SK-N-DZ (cell line): ENCODE measurements at places on chromosomes 4 and X.

DNA sequence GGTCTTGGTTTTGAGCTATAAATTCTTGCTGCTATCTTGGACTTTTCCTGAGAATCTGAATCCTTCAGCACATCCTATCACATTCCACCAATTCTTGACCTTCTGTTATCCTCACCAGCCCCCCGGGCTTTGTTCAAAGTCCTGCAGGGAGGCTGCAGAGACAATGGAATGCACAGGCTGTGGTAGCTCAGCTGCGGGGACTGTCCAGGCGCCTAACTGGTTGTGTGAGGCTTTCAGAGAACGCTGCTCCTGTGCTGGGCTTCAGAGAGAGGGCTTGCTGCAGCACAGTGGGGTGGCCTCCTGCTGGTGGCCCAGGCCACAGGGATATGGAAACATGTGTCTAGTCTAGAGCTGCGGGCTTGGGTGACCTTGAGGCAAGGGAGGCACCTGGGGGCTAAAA is 196.3 kb upstream of the GATB start:
- no peak for DNase-seq

DNA sequence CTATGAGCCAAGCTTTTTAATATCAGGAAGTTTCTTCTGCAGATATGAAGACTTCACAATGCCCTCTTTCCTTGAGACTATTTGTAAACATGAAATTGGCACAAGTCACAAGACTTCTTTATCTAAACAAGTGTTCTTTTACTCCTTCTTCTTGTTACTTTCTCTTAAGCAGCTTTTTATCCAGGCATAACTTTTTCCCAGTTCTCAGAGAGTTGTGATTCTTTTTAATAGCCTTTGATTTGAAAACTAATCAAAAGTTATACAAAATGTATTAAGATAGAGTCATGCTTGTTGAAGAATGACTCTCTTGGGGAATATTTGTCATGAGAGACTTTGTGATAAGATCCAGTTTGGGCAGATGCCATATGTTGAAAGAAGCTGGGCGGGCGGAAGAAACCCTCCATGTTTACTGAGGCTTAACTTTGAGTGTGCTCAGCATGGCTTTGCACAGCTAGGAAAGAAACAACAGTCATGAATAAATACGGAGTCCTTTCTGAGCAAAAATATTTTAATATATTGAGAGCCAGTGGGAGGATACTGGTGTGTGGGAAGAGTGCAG is 39.3 kb downstream of the SYTL5 start:
- no peak for DNase-seq

- DNase-seq: no peak
These were observed 218.7 kb upstream of the JADE1 start for GRCh38 chr4:128590773-128591172.

GRCh38 chr4:144703494-144703893 is 57.5 kb downstream of the HHIP start:
- DNase-seq: no peak

- no peak for DNase-seq
These were observed 6.7 kb upstream of the CD38 start for GRCh38 chr4:15771216-15772058.

DNA sequence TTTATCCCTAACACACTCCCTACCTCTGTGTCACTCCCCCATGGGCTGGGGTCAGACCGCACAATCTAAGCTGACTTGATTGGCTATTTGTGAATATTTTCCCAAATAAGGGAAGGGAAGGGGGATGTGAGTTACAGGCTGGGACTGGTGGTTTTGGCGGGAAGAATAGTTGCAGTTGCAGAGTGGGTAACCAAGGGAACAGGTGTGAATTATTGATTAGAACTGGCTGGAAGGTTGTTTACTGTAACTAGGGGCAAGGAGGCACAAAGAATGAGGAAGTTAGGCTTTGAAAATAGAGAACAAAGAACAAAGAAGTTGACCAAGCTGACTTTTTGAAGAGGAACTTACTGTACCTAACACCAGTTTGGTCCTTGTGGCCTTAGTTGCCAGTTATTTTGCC is 88.0 kb upstream of the XAGE2 start:
- DNase-seq: no peak

DNA sequence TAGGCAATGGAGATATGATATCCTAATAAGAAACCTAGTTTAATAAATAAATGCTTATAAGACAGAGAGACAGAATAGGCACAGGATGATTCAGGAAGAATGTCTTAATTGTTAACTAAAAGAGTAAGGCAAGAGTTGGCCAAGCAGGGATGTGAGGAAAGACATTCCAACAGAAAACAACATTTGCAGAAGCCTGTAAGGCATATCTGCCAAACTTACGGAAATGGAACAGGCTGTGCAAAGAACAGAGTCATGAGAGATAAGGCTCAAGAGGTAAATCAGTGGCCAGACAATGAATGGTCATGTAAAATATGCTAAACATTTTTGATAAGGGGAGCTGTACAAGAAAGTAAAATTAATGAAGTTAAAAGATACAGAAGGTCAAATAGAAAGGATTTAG is 134.9 kb downstream of the KCTD8 start:
- no peak for DNase-seq

DNA sequence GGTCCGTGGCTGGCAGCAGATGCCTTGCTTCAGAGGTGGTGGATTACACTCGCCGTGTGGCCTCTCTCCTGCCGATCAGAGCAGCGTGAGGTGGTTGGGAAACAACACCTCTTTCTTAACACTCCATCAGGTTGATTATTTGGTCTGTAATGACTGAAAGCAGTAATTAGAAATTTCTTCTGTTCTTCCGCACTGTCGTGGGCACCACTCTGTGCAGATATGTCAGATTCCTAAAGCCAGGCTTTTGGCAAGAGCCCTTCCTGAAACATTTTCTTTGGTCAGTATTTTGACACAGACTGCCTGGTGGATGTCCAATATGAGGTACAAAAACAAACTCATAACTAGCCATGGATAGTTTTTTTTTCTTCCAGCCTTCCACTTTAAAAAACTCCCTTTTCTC is 100.9 kb downstream of the FNIP2 start:
- no peak for DNase-seq

GRCh38 chr4:139540632-139541031 is 15.4 kb downstream of the SETD7 start:
- DNase-seq: no peak

- peak; percentile 72 for DNase-seq
These were observed 17.1 kb downstream of the AFP start for GRCh38 chr4:73452953-73453700.

- DNase-seq: no peak
These were observed 663.6 kb downstream of the STIM2 start for GRCh38 chr4:27524224-27524623.

DNA sequence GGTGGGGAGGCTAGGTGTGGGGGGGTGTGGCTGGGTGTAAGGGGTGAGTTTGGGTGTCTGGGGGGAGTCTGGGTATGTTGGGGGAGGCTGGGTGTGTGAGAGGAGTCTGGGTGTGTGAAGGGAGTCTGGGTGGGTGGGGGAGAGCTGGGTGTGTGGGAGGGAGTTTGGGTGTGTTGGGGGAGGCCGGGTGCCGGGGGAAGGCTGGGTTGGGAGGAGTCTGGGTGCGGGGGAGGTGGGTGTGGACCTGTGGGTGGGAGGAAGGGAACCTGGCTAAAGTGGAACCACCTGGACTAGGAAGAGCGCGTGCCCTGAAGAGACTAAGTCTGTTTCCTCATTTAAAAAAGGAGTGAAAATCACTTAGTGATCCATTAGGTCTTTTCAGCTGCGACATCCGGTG is 18.3 kb downstream of the SPON2 start:
- no peak for DNase-seq

DNA sequence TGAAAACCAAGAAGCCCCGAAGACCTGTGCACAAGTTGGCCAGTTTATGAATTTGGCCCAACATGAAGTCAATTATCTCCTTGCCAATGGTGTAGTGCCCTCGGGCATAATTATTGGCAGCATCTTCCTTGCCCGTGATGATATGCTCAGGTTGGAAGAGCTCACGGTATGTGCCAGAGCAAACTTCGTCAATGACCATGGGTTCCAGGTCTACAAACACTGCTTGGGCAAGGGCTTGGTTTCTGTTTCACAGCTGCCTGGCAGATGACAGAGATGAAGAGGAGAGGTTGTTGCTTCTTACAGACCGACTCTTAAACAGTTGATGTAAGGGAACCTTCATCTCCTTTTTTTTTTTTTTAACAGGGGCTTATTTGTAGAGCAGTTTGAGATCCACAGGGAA is 135.6 kb upstream of the PLS3 start:
- DNase-seq: no peak

- no peak for DNase-seq
These were observed 24.1 kb upstream of the PI4K2B start for GRCh38 chr4:25209702-25210101.

DNA sequence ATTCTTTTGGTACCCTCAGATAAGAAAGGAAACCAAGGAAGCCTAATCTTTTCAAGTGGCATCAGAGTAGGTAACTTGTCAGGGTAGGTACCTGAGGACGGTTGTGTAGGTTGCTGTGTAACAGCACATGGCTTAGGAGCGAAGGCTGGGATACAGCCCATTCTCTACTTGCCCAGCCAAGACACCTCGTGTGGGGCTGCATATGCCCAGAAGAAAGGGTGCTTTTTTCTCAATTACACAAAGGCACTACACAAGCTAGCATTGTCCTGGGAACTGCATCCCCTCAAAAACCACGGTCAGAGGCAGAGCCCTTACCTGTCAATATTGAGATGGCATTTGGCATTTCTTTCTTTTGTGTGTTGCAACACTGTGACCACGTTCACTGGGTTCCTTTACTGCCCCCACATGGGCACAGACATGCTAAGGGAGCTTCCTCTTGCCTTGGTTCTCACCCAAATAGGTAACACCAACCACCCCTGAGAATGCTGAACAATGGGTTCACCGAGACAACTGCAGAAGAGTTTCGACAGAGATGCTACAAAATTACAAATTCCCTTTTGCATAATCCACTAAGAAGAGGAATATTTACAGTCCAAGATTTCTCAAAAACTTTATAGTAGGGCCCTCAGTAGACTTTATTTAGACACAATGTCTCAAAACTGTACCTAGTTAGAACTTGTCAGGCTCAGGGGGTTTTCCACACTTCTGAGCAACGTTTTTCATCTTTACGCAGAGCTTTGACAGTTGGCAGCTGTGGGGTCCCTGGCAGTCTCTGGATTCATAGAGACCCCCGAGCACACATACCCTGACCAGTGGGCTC is 35.8 kb upstream of the TNIP3 start:
- no peak for DNase-seq

GRCh38 chr4:10403633-10404445 is 53.4 kb downstream of the ZNF518B start:
- DNase-seq: no peak

DNA sequence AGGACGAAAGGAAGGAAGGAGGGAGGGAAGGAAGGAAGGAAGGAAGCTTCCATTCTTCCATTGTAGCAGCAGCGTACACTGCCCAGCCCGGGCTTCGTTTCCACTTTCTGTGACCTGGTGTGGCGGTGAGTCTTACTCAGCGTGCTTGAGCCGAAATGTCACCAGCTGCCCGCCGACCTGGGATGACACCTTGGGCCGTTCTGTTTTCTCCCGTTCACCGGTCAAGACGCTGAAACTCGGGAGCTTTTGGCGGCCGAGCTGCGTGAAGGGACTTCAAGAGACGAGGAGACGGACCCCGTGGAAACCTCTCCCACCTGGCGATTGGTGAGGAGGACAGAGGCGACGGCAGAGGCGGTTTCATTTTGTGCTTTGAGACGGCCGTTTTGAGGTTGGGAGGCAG is 47.1 kb upstream of the PPP2R3B start:
- DNase-seq: no peak

- DNase-seq: no peak
These were observed 65.3 kb downstream of the RHOH start for GRCh38 chr4:40262077-40262528.

GRCh38 chrX:47650164-47651042 is at the start of gene ELK1:
Gene ELK1, minus strand, starts transcription at chrX:47650563. Its CDS starts 9,122 bp downstream, at chrX:47641441.
- DNase-seq: peak; percentile 98

DNA sequence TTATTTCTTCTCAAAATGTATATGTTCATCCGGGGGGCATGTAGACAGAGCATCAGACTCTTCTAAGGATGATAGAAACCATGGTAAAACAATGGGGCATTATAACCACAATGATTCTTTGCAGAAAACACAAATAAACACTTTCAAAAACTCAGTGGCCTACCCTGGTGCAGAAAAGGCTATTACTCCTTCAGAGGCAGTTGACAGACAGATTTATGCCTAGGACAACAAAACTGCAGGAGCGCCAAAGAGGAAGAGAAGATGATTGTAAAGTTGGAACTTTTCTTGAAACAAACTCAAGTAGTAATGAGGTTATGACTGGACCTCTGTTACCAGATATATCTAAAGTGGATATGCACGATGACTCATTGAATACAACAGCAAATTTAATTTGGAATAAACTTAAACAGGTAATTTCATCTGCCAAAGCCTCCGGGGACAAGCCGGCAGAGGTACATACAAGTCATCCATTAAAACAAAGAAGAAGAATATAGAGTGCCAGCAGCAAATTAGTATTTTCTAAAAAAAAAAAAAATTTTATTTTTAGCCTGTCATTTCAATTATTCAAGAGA is 1068.4 kb upstream of the INTU start:
- DNase-seq: peak; percentile 25

GRCh38 chr4:94409962-94410361 is 41.8 kb upstream of the PDLIM5 start:
- no peak for DNase-seq

DNA sequence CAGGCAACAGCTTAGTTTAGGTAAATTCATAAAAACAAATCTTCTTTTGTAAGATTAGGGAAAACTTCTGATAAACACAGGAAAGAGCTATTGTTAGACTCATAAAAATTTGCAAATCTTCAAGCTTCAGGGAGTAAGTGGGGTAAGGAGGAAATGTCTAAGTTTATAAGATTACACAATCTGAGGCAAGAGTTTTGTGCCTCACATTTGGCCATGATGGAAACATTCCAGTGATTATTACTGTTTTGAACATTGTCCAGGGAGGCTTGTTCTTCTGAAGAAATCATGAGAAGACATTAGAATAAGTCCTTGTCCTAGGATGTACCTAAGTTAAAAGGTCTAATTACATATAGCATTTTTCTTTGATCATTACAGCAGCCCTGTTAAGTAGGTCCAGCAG is 72.8 kb downstream of the MAOB start:
- DNase-seq: no peak

- no peak for DNase-seq
These were observed 39.7 kb upstream of the UGT2B17 start for GRCh38 chr4:68615699-68616422.

- no peak for DNase-seq
These were observed 10.2 kb upstream of the KIAA0232 start for GRCh38 chr4:6772223-6772928.

DNA sequence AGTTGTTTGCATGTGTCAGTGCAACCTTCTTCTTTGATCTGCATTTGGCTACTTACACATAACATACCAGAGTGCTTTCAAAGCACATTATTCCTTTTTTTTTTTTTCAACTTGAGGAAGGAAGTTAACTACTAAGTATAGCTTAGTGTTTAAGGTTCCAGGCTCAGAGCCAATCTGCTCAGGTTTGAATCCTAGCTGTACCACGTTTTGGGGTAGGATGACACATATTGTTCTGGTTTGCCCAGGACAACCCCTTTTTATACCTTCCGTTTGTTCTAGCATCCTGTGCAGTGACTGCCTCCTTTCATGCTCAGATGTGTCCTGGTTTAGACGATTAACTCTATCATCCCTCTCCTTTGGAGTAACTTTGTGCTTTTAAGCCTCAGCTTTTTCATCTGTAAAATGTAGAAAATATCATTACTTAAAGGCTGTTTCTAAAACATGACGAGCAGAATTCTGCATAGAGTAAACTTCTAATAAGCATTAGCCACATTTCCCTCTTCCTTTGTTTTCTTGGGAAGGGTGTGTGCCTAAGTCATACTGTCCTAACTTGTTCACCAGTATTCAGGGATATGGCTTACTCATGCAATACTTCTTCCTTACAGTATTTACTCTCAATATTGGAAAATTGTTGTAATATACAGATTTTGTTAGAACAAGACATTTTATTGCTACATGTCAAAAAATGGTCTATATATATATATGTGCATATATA is 281.3 kb downstream of the C4orf33 start:
- DNase-seq: no peak
